ENCODE measurements at places on chromosomes 4 and X. TPM values are rescaled to one million over a fixed set of nuclear protein-coding genes. Genes with fewer than 3 reads are reported as not detected.
A peak's percentile ranks its signal among the peaks of the same experiment; 100 is the strongest.

Gene METAP1
- 38.6 TPM for total RNA-seq

Gene GLRA3
- 0.12 TPM for total RNA-seq

Gene PRRG1
- total RNA-seq, result not detected

Gene FRMPD3
- 0.24 TPM for total RNA-seq

Gene HELT
- not detected for total RNA-seq

DNA sequence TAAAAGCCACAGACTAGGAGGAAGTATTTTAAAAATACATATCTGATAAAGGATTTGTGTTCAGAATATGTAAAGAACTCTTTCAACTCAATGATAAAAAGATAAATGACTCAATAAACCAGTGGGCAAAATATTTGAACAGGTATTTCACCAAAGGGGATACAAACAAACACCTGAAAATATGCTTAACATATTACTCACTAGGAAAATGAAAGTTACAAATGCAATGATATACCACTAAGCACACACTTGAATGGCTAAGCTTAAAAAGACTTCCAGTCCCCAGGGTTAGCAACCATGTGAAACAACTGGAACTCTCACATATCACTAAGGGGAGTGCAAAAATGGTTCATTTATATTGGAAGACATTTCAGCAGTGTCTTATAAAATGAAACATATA is 131.6 kb downstream of the SLIT2 start:
- H3K27ac ChIP-seq, result no peak overlapping the region
- no peaks in the 10 kb centered on the region for H3K27me3 ChIP-seq
- H3K4me3 ChIP-seq, result no peak overlapping the region
- no peaks in the 10 kb centered on the region for H3K4me1 ChIP-seq

DNA sequence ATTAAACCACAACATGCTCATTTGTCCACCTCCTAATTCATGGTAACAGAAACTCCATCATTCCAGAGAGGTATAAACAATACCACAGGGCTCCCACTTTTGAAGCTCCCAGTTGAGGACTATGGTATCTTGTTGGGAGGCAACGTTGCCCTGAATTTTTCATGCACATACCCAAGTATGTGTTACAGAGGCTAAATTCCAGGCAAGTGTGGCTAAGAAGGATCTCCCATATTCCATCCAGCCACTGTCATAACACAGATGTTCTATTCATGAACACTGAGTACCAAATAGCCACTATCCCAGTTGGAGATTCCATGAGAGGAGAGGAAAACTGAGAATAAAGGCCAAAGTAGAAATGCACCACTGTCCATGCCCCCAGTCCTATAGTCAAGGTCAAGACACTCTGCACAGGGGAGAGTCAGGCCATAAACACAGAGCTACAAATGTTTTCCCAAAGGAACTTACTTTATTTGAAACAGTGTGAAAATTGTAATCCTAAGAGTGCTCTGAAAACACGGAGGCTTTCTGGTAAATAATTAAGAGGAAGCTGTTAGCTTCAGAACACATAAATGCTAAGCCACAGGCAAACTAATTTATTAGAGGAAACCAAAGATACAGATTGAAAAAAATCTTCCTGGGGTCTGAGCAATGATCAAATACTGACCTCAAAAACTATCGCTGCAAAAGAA is 42.4 kb upstream of the TMPRSS11B start:
- H3K27ac ChIP-seq, result no peak overlapping the region
- H3K4me3 ChIP-seq, result no peak overlapping the region
- no peaks in the 10 kb centered on the region for H3K4me1 ChIP-seq
- no peak for DNase-seq
- H3K27me3 ChIP-seq, result peaks cover 12% of the 10 kb centered on the region

DNA sequence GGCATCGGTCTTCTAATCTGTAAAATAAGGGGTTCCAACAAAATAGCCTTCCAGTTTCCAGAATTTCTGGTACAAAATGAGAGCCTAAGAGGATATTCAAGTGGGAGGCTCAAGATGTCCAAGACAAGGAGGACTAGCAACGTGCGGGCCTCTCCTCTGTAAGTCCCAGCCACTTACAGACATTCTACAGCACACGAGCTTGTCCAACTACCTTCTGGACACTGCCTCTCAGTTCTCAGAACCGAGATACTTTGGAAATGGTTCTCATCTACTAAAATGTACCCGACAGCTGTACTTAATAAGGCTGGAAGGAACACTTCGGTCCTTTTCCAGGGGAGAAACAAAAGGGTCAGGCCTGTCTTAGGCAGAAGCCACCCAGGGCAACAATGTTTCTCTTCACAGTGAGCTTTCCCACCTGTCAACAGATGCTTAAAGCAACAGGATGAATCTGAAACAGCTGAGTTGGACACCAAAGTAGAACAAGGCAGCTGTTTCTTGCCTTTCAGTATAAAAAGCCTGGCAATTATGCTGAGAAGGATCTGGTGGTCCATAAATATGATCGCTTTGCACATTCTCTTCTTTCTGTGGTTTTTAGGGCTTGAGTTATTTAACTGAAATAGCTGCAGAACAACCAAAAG is 127.0 kb downstream of the HS6ST2 start:
- no peaks in the 10 kb centered on the region for H3K27me3 ChIP-seq
- no peak overlapping the region for H3K4me3 ChIP-seq
- no peaks in the 10 kb centered on the region for H3K4me1 ChIP-seq
- no peak overlapping the region for H3K27ac ChIP-seq

- H3K4me3 ChIP-seq, result no peak overlapping the region
- H3K27ac ChIP-seq, result no peak overlapping the region
- no peaks in the 10 kb centered on the region for H3K4me1 ChIP-seq
Measured at GRCh38 chr4:171288816-171289432, 524.3 kb upstream of the GALNTL6 start.

DNA sequence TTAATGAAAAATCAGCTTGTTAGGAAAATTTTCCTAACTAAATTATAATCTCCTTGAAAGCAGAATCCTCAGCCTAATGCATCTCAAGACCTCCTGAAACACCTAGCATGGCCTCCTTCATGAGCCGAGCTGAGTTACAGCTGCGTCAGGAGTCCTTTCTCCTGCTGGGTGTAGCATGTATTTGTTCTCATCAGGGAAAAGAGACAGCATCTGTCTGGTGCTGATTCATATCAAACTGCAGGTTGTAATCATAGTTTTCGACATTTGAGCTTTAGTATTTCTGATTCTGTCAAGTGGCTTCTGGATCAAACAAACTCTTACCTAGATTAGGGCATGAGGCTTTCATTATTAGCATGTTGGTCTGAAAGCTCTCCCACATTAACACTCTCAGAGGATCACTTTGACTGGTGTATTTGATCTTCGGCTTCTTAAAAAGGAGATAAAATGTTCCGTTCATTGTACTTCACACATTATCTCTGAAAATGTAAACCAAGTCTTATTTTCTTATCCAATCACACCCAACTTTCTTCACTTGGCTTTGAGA is 140.1 kb upstream of the FRG1 start:
- DNase-seq, result no peak
- H3K27ac ChIP-seq, result no peak overlapping the region
- H3K36me3 ChIP-seq, result no peaks in the 10 kb centered on the region
- H3K4me1 ChIP-seq, result no peaks in the 10 kb centered on the region

GRCh38 chr4:67261971-67262370 is 283.3 kb downstream of the CENPC start:
- H3K4me3 ChIP-seq, result no peak overlapping the region
- H3K27me3 ChIP-seq, result no peaks in the 10 kb centered on the region
- no peaks in the 10 kb centered on the region for H3K4me1 ChIP-seq
- DNase-seq, result no peak
- H3K36me3 ChIP-seq, result no peaks in the 10 kb centered on the region

DNA sequence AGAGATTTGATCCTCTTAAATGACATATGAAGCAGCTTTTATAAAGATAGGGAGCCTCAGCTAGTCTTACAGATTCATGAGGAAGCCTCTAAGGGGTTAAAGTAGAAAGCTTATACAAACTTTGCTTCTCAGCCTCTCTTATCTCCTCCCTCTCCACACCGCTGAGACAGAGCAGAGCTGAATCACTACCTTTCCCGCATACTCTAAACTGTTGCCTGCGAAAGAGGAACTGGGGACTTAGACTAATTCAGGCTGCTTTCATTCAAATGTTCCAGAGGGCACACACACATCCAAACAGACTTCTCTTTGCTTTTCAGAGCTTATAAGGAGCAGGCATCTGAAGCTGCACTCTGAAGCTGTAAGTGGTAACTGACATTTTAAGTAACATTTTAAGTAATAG is at the start of gene SERTM2:
Gene SERTM2, plus strand, starts transcription at position 169 of the 400 bp plus-strand sequence. CDS start 7,213 bp downstream, outside the sequence.
- H3K4me3 ChIP-seq, result no peak within 1 kb of the TSS
- H3K36me3 ChIP-seq, result no peaks in the 10 kb centered on the region
- H3K4me1 ChIP-seq, result no peaks in the 10 kb centered on the region
- no peak within 1 kb of the TSS for H3K27ac ChIP-seq
- DNase-seq, result no peak

DNA sequence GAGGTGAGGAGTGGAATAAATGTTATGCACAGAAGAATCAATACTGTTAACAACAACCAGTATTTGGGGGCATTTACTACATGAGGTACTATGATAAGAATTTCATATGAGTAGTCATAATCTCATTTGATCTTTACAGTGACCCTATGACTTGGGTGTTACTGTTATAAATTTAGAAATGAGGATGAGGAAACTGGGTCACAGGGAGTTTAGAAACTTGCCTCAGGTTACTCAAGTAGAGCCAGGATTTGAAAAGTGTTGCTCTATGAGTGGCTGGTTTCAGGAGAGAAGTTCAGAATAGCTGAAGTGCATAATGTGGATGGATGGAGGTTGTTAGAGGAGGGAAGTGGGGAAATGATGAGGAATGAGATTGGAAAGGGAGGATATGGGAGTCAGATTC is 16.6 kb upstream of the DDIT4L start:
- H3K27me3 ChIP-seq, result peaks cover 8% of the 10 kb centered on the region
- no peak overlapping the region for H3K4me3 ChIP-seq
- DNase-seq, result no peak
- H3K4me1 ChIP-seq, result peaks cover 4% of the 10 kb centered on the region
- no peak overlapping the region for H3K27ac ChIP-seq

DNA sequence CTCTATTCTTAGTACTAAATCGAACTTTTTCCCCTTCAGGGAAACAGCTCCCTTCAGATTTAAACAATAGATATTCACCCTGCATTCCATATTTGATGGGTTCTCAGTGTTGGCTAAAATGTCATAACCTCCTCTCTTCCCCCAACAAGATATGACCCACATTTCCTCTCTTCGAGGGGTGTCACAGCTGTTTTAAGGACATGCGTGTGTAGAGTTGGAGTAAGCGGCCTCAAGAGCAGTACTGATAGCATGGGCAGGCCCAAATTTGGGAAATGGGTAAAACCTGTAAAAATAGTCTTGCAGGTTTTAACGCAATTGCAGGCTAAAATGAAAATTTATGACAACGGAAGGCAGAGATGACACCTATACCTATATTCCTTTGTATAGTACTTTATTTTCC is 28.7 kb downstream of the SAT1 start:
- no peaks in the 10 kb centered on the region for H3K36me3 ChIP-seq
- no peak overlapping the region for H3K27ac ChIP-seq
- peaks cover 20% of the 10 kb centered on the region for H3K4me1 ChIP-seq
- DNase-seq, result no peak
- H3K4me3 ChIP-seq, result peak overlapping the region; percentile 55
- H3K27me3 ChIP-seq, result no peaks in the 10 kb centered on the region

- no peak overlapping the region for H3K27ac ChIP-seq
- peaks cover 1% of the 10 kb centered on the region for H3K27me3 ChIP-seq
- H3K4me3 ChIP-seq, result no peak overlapping the region
- no peaks in the 10 kb centered on the region for H3K36me3 ChIP-seq
- DNase-seq, result no peak
Measured at GRCh38 chr4:18343581-18343980, 322.0 kb upstream of the LCORL start.

DNA sequence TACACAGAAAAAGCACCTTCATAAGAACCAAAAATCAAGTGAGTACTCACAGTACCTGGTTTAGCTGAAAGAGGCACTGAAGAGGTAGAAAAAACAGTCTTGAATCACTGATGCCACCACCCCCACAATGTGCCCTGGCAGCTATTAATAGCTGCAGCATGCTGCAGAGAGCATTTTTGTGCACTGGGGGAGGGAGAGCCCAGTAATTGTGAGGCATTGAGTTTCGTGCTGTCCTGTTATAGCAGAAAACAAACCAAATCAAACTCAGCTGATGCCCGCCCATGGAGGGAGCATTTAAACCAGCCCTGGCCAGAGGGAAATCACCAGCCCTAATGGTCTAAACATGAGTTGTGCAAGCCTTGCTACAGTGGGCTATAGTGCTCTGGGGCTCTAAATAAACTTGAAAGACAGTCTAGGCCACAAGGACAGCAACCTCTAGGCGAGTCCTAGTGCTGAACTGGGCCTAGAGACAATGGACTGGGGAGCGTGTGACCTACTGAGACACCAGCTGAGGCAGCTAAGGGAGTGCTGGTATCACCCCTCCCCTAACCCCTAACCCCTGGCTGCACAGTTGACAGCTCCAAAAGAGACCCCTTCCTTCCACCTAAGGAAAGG is 106.3 kb upstream of the TMLHE start:
- H3K4me3 ChIP-seq, result no peak overlapping the region
- no peak overlapping the region for H3K27ac ChIP-seq
- H3K27me3 ChIP-seq, result no peaks in the 10 kb centered on the region
- H3K4me1 ChIP-seq, result peaks cover 2% of the 10 kb centered on the region
- no peak for DNase-seq

DNA sequence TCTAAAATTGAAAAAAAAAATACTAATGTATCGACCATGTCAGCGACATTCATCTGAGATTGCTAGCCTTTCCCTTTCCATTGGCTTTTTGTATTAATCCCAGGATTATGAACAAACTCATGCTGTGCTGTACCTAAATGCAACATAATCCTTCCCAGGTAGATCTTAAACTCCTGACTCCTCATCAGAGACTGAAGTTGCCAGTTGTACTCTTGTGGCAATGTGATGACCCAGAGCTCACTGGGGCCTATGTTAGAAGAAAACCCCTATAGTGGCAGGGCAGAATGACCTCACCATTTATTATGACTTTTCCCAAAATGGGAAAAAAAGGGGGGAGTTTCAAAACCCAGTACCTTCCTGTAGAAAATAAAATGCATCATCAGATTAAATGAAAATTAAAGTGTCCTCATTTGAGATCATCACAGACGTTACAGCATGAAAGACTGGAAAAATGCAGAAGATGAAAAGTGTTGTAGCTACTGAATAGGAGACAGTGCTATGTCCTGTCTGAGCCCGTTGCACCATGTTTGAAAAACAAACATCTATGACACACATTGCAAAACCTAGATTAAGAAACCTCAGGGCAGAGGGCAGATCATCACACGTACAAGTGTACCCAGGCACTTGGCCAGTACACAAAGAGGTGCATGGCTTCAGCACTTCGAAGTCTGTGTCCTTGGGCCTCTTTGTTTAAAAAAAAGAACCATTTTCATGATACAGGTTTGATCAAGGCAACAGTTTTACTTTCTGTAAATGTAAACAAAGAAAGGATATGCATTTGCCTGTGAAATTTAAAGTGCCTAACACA is 6.8 kb upstream of the ACSL4 start:
- DNase-seq, result no peak
- no peaks in the 10 kb centered on the region for H3K36me3 ChIP-seq
- H3K27ac ChIP-seq, result no peak overlapping the region
- no peaks in the 10 kb centered on the region for H3K27me3 ChIP-seq
